ENCODE measurements at places on chromosomes 1 and 21. TPM values are rescaled to one million over a fixed set of nuclear protein-coding genes. Genes with fewer than 3 reads are reported as not detected.

DNA sequence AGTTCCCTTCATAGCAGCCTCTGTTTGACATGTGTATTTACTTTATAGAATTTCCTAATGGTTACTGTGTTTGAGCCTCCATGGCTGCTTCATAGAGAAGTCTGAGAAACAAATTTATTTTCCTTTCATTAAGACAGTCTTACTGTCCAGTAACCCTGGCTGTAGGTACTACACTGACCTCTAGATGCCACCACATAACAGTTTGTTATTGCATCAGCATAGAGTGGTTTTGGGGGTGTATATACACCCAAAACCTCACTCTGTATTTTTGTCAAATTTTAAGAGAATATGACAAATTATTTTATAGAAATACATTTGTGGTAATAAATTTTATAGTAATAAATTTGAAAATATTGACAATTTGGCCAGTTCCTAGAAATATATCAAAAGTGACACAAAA lies 57.3 kb downstream of the OBSCN start:
- DNase-seq, result peak; percentile 36

DNA sequence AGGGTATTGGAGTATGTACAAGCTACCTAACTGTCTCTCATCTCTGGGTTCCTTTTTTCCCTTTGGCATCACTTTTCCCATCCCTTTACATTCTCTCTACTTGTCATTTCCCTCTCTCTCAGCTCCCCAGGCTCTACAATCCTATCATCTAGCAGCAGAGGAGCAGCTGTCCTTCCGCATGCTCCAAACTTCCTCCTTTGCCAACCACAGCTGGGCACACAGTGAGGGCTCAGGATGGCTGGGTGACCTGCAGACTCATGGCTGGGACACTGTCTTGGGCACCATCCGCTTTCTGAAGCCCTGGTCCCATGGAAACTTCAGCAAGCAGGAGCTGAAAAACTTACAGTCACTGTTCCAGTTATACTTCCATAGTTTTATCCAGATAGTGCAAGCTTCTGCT lies 561 bp downstream of the CD1E start:
- DNase-seq, result no peak

GRCh38 chr1:78492386-78492950 lies 1.7 kb downstream of the PTGFR start:
- peak; percentile 77 for DNase-seq

DNA sequence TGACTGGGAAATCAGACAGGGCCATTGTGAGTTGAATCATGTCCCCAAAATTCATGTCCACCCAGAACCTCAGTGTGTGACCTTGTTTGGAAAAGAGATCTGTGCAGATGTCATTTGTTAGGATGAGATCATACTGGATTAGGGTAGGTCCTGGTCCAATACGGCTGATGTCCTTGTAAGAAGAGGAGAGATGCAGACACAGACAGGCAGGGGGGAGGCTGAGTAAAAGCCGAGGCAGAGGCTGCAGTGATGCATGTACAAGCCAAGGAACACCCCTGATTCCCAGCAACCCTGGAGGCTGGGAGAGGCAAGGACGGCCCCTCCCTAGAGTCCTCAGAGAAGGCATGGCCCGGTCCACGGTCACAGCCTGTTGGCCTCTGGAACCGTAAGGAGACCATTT lies 15.9 kb upstream of the NPPB start:
- no peak for DNase-seq

LEPR gene
- total RNA-seq, result 47.7 TPM
